ENCODE measurements at places on chromosomes 6 and 20.

GRCh38 chr6:111992851-111993250 lies 61.1 kb upstream of the CCN6 start:
- DNase-seq, result no peak

DNA sequence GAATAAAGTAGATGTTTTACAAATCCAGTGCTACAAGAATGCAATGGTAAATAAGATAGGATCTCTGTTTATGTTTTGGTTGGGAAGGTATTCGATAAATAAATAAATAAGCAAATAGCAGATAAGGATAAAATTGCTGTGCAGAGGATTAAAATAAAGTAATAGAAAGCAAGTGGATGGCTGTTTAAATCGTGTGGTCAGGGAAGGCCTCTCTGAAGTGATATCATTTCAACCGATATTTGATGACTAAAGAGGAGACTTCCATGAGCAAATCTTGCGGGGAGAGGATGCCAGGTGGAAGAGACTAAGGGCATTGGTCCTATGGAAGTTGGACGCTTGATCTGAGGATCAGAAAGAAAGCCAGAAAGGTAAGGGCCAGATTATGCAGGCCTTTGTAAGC lies 92.0 kb upstream of the CCN2 start:
- no peak for DNase-seq

DNA sequence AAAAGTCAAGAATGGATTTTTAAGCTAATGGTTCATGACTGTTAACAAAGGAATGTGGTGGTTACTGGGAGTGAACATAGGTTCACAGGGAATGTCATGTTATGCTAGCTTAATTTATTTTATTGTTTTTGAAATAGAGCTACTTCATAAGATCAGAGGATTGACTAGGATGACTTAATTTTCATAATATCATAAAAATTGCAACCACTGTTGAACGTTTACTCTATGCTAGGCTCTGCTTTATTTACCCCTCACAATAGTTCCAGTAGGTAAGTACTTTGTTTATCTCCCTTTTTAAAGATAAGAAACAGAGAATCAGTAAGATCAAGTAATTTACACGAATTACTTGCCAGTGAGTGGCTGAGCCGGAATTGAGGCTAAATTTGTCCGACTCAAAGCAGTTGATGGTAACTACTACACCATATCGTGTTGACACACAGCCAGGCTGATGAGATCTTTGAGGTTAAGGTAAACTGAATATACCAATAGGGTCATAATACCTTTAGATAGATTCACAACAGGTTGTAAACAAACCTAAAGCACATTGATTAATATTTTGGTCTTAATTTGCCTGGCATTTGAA lies 194.6 kb upstream of the CITED2 start:
- DNase-seq, result no peak

- no peak for DNase-seq
These were observed 732 bp downstream of the HRH3 start for GRCh38 chr20:62219101-62219991.

DNA sequence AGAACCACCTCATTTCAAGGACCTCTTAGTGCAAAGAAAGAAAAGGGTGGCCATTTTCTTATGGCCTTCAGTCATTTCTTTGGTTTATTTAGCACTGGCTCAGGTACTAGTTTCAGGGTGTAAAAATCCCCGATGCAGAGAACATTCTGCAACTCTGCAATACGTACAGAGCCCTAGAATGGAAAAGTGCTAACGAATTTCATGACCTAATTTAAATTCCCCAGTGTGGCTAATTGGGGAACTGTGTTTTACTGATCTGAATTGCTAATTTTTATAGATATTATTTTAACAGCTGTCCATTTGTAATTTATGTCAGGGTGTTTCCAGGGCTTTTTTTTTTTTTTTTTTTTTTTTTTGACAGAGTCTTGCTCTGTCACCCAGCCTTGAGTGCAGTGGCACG lies 160.7 kb downstream of the UST start:
- no peak for DNase-seq

- no peak for DNase-seq
These were observed 6.0 kb downstream of the TLDC2 start for GRCh38 chr20:36881888-36882287.

GRCh38 chr20:35446356-35447078 lies 8.5 kb upstream of the GDF5 start:
- no peak for DNase-seq

DNA sequence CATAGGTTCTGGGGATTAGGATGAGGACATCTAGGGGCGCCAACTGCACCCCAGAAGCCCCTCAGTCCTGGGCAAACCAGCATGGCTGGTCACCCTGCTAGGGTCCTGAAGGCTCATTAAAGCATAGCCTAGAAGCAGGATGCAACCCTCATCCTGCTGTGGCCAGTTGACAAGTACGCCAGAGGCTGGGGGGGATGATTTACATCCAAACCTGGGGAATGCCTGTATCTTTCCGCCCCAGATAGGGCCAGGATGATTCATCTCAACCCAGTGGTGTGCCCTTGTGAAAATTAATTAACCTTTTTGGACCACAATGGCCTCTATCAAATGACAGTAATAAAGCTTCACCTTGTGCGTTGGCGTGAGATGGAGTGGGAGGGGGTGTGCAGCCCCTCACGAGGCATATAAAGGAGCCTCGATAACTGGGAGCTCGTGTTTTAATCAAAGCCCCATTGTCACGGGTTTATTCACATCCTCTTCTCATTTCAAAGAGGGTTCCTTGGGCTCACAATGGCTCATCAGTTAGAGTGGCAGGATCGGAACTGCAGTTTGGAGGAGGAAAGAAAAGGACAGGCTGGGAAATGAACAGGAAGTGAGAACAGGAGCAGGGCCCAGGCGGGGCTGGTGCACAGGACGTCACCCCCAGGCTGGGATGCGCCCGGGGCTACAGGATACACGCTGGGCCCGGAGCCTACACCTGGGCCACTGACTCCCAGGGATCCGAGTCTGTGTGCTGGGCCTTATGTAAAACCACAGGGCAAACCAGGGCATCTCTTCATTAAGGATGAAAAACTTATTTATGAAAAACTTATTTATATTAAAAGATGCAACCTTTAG lies 121.8 kb upstream of the PHACTR3 start:
- DNase-seq, result no peak
